ENCODE measurements at places on chromosomes 13 and 19.

DNA sequence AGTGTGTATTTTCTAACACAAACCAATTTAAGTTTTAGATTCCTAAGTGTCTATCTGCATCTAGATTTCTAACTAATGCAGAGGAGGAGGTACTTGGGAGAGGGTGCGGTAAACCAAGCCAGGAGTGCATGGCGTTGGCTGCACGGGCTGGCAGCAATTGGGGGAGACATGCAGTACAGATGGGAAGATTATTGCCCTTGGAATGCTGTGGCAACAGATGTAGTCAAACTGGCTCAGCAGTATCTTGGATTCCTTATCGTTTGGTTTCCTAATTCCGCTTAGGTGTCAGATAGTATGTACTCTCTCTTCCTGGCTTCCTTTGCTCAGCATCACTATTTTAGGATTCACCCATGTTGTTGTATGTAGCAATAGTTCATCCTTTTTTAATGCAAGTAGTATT is 29.4 kb upstream of the STK24 start:
- no peak for DNase-seq

DNA sequence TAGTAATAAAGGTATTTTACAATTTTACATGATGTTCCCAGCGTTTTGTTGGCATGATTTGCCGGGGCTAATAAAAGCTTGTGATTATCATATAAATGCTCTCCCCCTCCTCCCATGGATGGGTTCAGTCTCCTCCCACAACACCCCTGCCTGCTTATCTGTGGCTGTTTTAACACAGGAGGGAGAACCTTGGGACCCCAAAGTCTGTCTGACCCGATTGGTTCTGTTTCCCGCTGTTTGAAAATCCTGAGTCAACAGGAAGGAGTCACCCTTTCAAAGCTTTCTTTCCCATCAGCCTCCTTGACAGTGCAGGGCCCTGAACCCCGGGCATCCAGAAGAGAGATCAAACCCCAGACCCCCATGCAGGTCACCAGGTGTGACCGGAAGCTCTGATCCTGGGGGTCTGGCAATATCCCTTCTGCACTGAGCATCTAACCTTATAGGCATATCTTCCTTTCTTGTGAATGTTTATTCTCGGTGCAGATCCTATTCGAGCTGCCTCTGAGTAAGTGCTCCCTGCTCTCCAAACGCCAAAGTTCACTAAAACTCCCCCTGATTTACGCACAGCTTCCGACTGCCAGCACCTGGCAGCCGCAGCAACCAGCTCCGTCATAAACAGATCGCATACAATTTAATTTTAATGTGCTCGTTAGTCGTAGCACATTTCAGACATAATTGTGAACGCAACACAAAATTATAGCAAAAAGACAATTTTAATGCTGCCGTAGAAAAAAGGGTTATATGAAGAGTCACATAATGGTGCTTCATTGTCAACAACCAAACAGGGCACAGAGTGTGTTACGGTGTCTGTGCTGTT is 74.8 kb downstream of the TSHZ3 start:
- no peak for DNase-seq

- no peak for DNase-seq
Measured at GRCh38 chr13:66138172-66138811, 1091.8 kb downstream of the PCDH9 start.

DNA sequence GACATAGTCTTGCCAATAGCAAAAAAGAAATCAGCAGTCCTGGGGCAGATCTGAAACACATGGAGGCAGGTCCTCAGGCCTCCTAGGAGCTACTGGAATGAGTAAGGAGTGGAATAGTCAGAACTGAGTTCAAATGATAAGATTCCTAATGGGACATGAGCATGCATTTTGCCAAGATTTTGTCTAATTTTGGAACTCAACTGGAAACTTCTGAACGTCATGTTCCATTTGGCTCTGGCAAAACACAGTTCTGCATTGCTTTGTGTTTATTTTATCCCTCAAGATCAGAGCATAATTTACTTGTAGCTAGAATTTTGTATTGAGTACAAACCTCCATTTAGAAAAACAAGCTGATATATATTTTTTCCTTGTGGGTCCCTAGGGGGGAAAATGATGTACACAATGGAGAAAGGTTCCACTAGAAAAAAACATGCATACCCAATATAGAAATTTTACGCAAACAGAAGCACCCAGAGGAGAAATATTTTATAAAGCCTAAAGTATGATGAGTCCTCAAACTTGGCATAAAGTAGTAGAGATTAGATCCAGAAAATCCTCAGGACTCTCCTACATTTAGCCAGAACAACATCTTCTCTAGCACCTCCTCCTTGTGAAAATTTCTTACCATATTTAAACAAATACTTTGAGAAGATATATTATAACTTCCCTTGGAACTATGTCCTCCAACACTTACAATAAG is 149.0 kb upstream of the SERP2 start:
- no peak for DNase-seq

GRCh38 chr13:112574416-112574815 is 13.5 kb downstream of the TUBGCP3 start:
- DNase-seq = no peak

- no peak for DNase-seq
Measured at GRCh38 chr19:33376423-33376822, 2.9 kb downstream of the CEBPG start.

DNA sequence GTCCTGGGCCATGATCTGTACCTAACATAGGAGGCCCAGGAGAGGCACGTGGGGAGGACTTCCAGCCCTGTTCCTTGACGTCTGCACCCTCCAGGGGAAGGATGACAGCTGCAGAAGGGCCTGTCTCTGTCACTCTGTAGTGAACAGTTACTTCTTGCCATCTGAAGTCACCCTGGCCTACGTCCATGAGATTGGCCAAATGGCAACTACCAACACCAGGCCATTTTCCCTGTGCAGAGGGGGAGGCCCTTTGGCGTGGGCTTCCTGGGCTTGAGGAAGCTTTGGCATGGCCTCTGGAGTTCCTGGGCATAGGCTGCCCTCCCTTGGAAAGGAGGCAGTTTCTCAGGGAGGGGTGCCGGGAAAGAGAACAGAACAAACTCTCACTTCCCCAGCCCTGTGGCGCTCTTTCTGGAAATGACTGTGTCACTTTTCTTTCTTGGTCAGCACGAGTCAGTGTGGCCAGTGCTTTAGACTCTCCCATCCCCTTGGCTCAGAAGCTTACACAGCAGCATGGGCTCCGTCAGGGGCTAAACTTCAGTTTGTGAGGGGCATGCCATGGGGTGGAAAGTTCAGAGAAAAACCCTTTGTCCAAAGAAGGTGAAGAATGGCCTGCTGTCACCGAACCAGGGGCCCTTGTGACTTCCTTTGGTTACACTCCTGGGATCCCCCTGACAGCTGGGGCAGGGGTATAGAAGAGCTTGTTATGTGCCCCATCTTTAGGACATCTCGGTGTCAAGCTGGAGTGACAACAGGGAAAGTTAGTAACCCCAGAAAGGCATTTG is 5.3 kb downstream of the CARM1 start:
- DNase-seq = no peak

GRCh38 chr13:99251921-99252320 is 6.3 kb downstream of the GPR18 start:
- DNase-seq = no peak

GRCh38 chr19:27775395-27775794 is 1437.6 kb downstream of the UQCRFS1 start:
- DNase-seq = no peak

GRCh38 chr13:110131424-110131823 is 175.5 kb downstream of the COL4A1 start:
- DNase-seq = no peak

- DNase-seq = no peak
Measured at GRCh38 chr19:1046117-1046626, 6.3 kb downstream of the ABCA7 start.

DNA sequence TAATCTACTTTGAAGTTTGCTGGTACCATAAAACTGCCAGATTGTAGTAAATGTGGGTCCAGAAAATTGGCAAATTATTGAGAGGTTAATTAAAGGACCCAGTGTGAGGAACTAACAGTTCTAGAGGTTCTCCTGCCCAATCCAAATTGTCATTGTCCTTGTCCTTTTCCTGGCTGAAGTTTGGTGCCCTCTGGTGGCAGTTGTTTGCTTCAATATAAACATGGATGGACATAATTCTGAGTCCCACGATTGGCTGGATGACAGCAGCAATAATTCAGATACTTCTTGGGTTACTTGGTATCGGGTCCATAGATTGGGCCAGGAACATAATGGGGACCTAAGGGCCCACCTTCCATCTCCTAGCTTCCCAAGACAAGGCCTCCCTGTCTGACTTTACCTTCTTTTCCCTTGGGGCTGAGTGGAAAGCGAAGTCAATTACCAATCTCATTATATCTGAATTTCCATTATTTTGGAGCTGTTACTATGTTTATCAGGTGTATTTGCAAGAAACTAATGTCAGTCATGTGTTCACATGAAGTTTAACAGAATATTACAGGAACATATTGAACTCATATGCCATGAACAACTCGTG is 33.8 kb upstream of the GARRE1 start:
- DNase-seq = peak; percentile 47

GRCh38 chr19:49850487-49851342 is at the start of gene PTOV1:
Gene PTOV1, plus strand, starts transcription at chr19:49851159.
- DNase-seq = peak; percentile 86

- DNase-seq = no peak
Measured at GRCh38 chr19:51599084-51599483, 28.0 kb downstream of the ZNF175 start.

DNA sequence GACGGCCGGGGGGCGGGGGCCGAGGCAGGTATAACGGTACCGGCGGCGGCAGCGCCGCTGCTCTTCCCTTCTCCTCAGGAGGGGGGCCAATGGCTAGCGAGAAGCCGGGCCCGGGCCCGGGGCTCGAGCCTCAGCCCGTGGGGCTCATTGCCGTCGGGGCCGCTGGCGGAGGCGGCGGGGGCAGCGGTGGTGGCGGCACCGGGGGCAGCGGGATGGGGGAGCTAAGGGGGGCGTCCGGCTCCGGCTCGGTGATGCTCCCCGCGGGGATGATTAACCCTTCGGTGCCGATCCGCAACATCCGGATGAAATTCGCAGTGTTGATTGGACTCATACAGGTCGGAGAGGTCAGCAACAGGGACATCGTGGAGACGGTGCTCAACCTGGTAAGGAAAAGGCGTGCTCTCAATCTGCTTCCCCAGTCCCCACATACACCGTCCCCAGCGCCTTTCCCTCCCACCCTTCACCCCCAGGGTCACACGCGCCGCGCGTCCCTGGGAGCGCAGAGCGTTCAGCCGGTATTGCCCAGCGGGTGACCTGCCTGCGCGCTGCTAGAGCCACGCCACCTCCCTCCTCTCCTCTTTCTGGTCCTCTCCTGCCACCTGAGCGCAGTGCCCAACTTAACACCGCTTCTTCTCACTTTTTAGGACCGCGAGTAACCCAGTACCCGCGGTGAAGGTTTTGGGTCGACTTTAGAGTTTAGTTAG is 814 bp downstream of the NBEA start:
- no peak for DNase-seq

- DNase-seq = no peak
Measured at GRCh38 chr19:44903216-44903601, 2.4 kb upstream of the APOE start.

GRCh38 chr19:19584356-19584755 is 34.1 kb downstream of the PBX4 start:
- no peak for DNase-seq

- no peak for DNase-seq
Measured at GRCh38 chr13:39913928-39914327, 258.5 kb downstream of the COG6 start.

- no peak for DNase-seq
Measured at GRCh38 chr19:4103080-4103433, 20.9 kb downstream of the MAP2K2 start.
